Activated naive CD8-positive, alpha-beta T cell treated with anti-CD3 and anti-CD28 coated beads for 36 hours (primary cell): ENCODE measurements at places on chromosomes 12 and 14.

- no peak for DNase-seq
Observed at GRCh38 chr12:68854554-68854953, 46.6 kb downstream of the MDM2 start.

GRCh38 chr14:78228702-78229327, 58.6 kb downstream of the NRXN3 start:
- no peak for DNase-seq

DNA sequence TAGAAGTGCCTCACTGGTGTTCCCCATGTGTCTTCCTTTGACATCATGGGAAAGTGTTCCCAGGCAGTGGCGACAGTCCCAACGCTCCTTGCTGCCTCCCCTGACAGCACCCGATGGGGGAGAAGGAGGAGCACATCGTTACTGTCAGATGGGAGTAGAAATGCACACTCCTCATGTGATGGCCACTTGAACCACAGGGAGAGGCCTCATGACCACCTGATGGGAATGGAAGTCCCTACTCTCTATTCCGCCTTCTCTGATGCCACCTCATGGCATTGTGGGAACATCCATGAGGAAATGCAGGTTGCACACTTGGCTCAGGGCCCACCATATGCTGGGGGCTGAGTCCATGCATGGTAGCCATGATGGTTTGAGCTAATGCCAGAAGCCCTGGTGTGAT, 14.3 kb upstream of the CORO1C start:
- no peak for DNase-seq

DNA sequence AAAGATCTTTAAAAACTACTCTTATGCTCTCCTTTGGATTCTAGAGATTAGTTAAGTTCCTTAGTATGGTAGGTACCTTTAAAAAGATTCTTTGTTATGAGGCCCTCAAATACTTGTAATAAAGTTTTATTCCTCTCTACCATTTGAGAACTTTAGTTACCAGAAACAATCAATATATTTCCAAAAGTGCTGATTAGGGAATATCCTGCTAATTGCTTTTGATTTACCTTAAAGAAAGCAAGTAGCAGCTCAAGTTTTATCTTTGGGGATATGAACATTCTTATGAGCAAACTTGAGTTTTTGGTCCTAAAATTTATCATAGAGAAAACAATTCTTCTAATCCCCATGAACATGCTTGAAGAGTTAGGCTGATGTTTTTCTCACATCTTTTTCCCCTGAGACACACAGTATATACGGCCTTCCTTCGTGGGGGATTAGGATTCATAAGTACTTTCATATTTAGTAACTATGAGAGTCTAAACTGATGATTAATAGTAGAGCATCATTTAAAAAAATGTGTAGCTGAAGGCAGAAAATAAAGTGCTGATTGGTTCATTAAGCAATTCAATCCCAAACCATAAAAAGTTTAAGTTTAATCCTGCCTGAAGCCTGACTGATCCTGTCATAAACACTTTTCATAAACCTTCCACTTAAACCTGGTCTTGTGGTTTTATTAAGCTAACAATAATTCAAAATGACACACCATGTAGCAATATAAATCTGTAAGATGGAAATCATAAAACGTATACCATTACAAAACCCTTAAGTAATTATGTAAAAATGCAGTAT, 380.5 kb upstream of the FBXO33 start:
- no peak for DNase-seq

- DNase-seq, result no peak
Observed at GRCh38 chr12:85626001-85626783, 210.0 kb downstream of the RASSF9 start.

DNA sequence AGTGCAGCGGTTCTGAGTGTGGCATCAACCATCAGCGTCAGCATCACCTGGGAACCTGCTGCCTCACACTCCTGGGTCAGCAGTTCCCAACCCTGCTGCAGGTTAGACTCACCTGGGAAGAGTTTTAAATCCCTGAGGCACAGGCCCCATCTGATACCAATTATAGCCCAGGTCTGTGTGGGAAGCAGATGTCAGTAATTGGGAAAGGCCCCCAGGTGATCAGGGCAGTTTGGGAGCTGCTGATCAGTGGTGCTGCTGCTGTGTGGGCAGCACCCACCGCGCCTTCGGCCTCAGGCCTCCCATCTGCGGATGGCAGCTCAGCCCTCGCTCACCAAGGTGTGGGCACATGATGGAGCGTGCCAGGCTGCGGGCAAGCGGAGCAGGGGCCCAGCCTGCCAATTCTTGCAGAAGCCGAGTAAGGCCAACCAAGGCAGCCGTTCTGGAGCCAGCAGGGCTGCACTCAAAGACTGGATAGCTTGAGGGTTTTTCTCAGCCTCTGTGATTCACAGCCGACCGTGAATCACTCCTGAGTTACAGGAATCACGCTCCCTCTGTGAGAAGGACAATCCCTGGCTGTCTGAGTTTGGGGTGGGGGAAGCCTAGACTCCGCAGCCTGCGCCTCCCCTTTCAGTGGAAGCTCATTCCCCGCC, 155.6 kb upstream of the SFSWAP start:
- no peak for DNase-seq

DNA sequence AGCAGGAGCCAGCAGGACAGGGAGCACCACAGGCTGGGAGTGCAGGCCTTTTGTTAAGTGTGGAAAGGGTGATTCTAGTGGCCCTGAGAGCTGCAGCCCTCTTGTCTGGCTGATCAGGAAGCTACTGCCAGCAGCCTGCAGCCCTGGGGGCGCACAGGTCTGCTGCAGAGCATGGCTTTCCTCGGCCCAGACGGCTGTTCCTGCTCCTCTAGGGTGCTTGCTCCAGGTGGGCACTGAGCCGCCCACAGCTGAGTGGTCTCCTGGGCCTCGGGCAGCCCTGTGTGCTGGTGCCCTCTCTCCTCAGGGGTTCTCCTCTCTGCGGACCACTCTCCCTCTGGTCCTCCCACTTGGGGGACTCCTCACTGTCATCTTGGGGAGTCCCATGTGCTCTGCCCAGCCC, 18.9 kb downstream of the CCDC88C start:
- no peak for DNase-seq
